ENCODE measurements at places on chromosomes 2 and 18.

DNA sequence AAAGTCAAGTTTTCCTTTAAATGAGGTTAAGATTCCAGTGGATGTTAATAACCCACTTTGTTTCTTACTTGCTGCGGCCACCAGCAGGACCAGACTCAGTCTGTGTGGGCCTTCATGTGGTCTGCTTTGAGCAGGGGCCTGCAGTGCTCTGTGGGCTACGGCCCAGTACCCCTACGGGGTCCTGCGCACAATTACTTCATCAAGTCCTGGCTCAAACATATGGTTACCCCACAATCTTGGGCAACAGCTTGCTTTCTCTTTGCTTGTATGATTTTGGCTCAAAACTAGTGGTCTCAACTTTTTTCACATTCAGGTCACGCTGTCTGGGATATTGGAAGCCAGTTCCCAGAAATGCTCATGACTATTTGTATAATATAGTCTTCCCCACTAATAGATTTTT is 64.2 kb downstream of the PTPN2 start:
- no peak for DNase-seq

GRCh38 chr2:214410918-214411554 is at the start of gene VWC2L:
VWC2L (plus strand) TSS chr2:214411054; CDS start chr2:214414194, 3,140 bp downstream.
- DNase-seq, result no peak

DNA sequence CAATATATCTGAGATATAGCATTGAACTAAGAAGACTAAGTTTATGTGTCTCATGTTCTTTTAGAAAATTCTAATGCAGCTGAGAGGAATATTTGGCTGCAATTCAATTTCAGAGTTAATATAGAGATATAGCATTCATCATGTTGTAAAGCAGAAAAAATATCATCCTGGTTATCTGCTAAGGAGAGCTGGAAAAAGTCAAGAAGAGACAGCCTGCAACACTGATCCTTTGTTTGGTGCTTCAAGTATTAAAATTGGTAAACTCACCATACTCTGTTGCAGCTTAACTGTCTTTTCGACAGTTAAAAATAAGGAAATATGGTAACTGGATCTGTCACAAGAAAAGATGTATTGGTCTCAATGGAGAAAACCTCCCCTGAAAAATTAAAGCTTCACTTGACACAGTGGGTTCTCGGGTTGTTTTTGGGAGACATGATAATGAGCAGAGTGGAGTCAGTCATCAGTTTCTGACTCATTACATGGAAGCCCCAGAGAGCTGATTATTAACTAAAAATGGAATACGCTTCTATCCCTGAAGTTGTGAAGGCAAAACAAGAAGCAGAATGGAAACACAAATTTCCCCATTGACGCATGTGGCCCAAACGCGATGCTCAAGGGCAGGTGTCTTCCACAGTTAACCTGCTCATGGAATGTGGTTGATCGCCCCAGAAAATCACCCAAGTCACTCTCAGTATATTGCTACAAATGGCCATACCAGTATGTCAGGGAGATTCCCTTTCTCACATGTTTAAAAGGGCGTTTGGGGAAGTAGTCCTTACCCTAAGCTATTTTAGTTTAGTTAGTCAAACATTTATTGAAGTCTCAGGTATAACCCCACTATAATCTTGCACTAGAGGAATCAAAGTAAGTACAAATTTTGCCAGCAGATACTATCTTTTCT is 8.2 kb downstream of the BCL2 start:
- no peak for DNase-seq

- DNase-seq, result no peak
Measured at GRCh38 chr2:129375632-129376425, 603.6 kb upstream of the RAB6C start.

GRCh38 chr2:44716131-44716530 is 225.4 kb upstream of the SIX3 start:
- no peak for DNase-seq

DNA sequence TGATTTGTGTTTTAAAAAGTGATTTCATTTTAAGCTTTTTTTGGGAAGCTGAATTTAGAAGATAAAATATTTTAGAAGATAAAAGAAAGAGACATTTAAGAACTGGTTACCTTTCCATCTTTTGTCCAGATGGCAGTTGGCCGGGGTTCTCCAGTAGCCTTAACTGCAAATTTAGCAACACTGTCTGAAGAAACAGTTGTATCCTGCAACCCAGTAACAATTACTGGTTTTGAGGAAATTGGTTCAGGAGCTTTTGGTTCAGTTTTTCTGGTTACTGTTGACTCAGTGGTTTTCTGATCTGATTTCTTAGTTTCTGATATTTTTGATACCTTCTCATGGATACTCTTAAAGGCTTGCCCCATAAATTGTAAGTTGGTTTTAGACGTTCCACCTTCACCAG is 49.9 kb downstream of the PLEKHA3 start:
- DNase-seq, result no peak

- DNase-seq, result no peak
Measured at GRCh38 chr2:188519136-188519535, 227.5 kb downstream of the GULP1 start.

DNA sequence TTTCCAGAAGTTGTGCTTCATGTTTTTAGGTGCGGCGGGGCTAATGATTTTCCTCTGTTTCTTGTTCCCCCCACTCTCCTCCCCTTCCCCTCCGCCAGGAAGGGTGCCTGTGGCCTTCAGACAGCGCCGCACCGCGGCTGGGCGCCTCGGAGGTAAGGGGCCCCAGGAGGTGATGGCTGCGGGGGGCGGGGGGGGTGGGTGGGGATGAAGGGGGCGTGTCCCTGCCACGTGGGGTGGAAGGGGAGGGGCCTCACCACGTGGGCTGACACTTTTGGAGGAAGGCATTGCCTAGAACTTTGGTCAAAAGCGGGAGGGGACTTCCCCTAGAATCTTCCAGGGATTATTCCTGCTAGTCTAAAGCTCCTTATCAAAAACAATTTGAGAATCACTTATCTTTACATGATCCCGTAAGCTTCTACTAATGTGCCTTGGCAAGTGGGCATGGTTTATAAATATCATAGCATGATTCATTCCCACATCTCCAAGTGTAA is 83.1 kb downstream of the FAM210A start:
- DNase-seq, result no peak

- DNase-seq, result no peak
Measured at GRCh38 chr18:7681298-7681697, 114.2 kb downstream of the PTPRM start.

DNA sequence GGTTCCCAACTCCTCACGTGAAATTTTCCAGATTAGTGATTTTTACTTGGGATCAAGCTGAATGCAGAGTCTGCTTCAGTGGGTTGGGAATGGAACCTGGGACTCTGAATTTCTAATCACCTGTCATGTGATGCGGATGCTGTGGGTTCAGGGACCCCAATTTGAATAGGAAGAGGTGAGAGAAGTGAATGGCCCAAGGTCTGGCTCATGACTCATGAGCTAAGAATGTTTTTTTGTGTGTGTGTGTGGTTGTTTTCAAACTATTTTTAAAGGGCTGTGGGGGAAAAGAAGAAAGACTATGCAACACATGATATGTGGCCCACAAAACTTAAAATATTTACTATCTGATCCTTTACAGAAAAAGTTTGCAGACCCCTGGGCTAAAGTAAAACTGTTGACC is 108.5 kb upstream of the CYRIA start:
- DNase-seq, result no peak

- no peak for DNase-seq
Measured at GRCh38 chr2:171995586-171995985, 4.2 kb upstream of the METAP1D start.

DNA sequence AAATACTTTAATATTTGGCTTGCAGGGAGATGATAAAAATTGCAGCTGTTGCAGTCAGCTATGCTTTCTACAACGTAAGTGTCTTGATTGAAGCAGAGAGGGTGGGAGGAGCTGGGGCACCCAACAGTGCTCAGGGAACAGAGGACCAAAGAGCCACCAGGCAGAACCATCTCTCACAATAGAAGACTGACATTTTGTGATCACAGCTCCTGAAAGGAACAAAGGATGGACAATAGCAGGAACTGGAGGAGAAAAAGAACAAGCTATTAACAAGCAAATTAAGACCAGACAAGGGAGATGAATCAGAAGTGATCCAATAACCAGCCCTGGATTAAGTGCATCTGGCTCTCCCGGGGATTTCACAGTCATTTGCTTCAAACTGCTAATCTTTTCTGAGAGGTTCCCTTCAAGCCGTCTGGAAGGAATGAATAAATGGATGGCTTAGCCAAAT is 65.7 kb upstream of the SMAD2 start:
- no peak for DNase-seq

Measured in NCI-H2081 treated with DMSO at 0.1 percent for 48 hours (cell line).